Stimulated activated CD4-positive, alpha-beta T cell treated with anti-CD3 and anti-CD28 coated beads, Interleukin-12 subunit alpha, Interleukin-12 subunit beta, amount 100 ng/mL, for 24 hours (primary cell): ENCODE measurements at places on chromosomes 6 and 20.

DNA sequence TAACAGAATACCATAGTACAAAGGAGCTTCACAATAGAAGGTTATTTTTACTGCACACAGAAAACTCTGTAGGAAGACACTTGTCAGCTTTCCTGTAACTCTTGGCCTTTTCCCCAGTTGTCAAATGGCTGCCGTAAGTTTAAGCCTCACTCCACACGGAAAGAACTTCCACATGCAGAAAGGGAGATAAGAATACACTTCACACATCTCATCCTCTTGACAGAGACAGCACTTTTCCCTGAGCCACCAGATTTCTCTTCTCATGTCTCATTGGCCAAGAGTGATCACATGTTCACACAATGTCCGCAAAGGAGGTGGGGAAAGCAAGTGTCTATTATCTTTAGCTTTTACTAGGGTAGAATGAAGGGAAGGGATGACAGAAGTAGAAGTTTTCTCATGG lies 540.7 kb downstream of the HAO1 start:
- no peak for DNase-seq

- no peak for DNase-seq
Measured at GRCh38 chr20:12824328-12825225, 184.2 kb upstream of the SPTLC3 start.

DNA sequence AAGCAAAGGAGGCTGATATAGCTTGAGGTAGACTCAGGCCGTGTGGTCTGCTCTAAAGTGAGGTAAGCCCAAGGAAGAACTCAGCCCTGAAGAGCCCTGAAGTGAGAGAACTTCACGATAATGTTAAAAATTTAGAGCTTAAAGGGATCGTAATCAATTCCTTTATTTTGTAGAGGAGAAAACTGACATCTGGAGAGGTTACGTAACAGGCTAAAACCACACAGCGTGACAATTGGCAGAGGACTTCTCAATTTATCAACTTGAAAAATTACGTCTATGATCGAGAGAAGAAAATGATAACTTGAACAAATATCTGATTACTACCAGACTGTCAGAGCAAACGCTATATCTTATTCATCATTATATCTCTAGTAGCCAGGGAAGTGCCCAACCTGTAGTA lies 121.8 kb upstream of the FOXO3 start:
- no peak for DNase-seq

DNA sequence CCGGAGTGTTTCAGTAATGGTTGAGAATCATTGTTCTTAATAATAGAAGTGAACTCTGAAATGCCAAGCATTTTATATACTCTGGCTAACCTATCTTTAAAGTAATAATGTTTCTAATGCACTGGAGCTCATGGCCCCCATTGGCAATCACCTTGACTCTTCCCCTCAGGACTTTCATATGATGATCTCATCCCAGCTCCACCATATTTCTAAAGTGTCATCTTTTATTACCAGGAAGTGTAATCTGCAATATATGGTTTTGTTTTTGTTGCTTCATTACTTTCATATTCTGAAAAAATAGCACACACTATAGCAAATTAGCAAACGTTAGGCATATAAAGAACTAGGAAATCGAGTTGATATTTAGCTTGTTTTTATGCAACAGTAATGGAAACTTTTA lies 60.3 kb downstream of the TULP4 start:
- no peak for DNase-seq

DNA sequence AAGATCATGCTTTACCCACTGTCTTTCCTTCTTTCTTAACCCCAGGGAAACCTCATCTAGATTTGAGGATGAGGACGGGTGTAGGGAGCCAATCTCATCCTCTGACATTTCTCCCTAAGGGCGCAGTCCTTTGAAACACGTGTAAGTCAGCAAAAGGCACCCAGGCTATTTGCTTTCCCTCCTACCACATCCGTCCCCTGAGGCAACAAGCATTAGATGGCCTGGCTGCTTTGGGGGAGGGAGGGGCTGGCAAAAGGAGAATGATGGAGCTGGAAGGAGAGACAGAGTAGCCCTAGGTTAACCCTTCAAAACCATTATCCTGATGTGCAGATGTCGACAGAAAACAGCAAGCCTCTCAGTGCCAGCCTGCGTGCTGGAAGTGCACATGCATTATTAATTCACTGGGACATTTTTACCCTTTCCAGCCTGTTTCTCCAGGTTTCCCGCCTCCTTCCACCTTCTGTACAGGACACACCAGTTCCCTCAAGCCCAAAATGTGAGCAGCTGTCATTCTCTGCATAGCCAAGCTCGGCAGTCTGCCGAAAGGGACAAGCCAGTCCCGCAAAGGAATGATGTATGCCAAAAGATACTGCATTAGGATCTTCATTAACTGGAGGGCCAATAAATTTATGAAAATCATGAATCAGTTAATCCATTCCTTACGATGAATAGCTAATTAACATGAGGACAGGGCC lies 547.2 kb downstream of the CD83 start:
- DNase-seq = no peak

GRCh38 chr6:15350386-15351083 lies 104.7 kb downstream of the JARID2 start:
- DNase-seq = no peak

GRCh38 chr6:154991207-154991606 lies 3.9 kb upstream of the TIAM2 start:
- DNase-seq = no peak

DNA sequence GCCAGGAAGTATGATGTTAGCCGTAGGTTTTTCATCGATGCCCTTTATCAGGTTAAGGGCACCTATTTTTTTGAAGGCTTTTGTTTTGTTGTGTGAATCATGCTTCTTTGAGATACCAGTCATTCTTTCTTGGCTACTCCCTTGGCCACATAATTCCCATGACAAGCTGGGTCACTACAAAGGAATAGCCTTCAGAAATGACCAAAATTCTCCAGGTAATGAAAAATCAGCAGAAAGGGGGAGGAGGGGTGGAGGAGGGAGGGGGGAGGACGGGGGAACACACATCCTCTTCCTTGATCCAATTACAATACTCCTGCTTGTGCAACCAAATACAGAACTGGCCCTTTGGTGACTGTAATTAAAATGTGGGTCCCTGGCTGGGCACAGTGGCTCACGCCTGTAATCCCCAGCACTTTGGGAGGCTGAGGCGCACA lies 21.7 kb upstream of the TGM2 start:
- DNase-seq = no peak

- no peak for DNase-seq
Measured at GRCh38 chr6:111030008-111031007, 48.5 kb downstream of the RPF2 start.
